ENCODE measurements at places on chromosomes 7 and 10. TPM values are rescaled to one million over a fixed set of nuclear protein-coding genes. Genes with fewer than 3 reads are reported as not detected.

The CDNF gene
- total RNA-seq, result 0.67 TPM

DNA sequence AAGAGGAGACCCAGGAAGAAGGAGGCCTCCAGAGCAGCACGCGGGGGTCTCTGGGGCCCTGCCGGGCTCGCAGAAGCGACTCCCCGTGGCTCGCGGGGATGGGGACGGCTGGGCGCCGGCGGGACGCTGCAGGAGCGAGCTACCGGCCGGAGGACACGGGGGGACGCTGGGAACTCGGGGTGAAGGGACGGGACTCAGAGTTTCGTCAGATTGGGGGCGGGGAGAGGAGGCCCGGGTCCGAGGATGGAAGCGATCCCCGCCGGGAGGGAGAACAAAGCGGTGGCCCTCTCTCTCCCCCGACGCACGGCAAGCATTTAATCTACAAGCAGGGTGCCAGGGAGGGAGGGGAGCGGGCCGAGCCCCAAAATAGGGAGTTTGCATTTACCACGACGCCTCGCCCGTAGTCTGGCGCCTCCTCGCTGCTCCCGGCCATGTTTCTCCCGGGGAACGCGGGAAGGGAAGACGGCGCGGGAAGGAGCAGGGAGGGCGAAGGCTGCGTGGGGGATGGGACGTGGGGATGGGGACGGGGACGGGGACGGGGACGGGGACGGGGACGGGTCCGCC lies at the start of gene PRTFDC1:
PRTFDC1 (minus strand) TSS at position 464 of the 564 bp plus-strand sequence; CDS start at position 433, 31 bp downstream.
- peaks cover 10% of the 10 kb centered on the region for H3K4me1 ChIP-seq
- no peak for DNase-seq
- peak within 1 kb of the TSS; percentile 64 for H3K4me3 ChIP-seq
- peaks cover 10% of the 10 kb centered on the region for H3K27me3 ChIP-seq

GRCh38 chr7:140059273-140060242 lies 3.2 kb downstream of the PARP12 start:
- peak overlapping the region; percentile 71 for H3K4me3 ChIP-seq
- H3K27me3 ChIP-seq, result no peaks in the 10 kb centered on the region
- peaks cover 34% of the 10 kb centered on the region for H3K36me3 ChIP-seq
- H3K27ac ChIP-seq, result peak overlapping the region; percentile 79
- peaks cover 48% of the 10 kb centered on the region for H3K4me1 ChIP-seq
- no peak for DNase-seq

- H3K27me3 ChIP-seq, result no peaks in the 10 kb centered on the region
- no peak for DNase-seq
- no peaks in the 10 kb centered on the region for H3K36me3 ChIP-seq
- H3K4me3 ChIP-seq, result no peak overlapping the region
Measured at GRCh38 chr7:55436457-55436856, 71.3 kb downstream of the LANCL2 start.

DNA sequence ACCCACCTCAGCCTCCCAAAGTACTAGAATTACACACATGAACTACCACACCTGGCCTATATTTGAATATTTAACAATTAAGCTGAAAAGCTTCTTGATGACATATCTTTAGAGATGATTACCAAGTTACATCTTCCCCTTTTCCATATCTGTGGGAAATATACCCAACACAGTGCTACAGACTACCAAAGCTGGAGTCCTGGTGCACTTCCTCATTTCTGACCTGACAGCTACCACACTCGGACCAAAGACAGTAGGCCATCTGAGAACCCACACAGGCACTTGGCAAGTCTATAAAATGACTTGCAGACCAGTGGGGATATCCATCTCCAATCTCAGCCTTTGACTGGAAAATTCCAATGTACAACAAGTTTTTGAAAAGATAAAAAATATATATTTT lies 270.4 kb upstream of the KLF14 start:
- no peak overlapping the region for H3K4me3 ChIP-seq
- peaks cover 51% of the 10 kb centered on the region for H3K36me3 ChIP-seq
- H3K27me3 ChIP-seq, result no peaks in the 10 kb centered on the region
- H3K4me1 ChIP-seq, result peaks cover 40% of the 10 kb centered on the region
- DNase-seq, result no peak
- no peak overlapping the region for H3K27ac ChIP-seq

Data from activated T-helper 2 cell treated with anti-CD3 and anti-CD28 coated beads, Interferon-gamma antibody, Interleukin-2, Interleukin-4, amounts not matched to agents 10 μg/mL and 5 μg/mL and 100 μg/mL, durations not matched to agents 14 hours and 24 hours and 36 hours (primary cell).